Activated CD8-positive, alpha-beta memory T cell treated with anti-CD3 and anti-CD28 coated beads, Interleukin-2, amount 10 ng/mL, durations not matched to agents 7 days and 5 days (primary cell): ENCODE measurements at places on chromosomes 13 and 19.
A peak's percentile ranks its signal among the peaks of the same experiment; 100 is the strongest.

GRCh38 chr19:13057744-13058143, 44.9 kb downstream of the LYL1 start:
- H3K4me3 ChIP-seq = no peak overlapping the region
- peaks cover 8% of the 10 kb centered on the region for H3K4me1 ChIP-seq
- peaks cover 28% of the 10 kb centered on the region for H3K27me3 ChIP-seq
- no peaks in the 10 kb centered on the region for H3K36me3 ChIP-seq
- no peak for DNase-seq
- H3K27ac ChIP-seq = no peak overlapping the region

DNA sequence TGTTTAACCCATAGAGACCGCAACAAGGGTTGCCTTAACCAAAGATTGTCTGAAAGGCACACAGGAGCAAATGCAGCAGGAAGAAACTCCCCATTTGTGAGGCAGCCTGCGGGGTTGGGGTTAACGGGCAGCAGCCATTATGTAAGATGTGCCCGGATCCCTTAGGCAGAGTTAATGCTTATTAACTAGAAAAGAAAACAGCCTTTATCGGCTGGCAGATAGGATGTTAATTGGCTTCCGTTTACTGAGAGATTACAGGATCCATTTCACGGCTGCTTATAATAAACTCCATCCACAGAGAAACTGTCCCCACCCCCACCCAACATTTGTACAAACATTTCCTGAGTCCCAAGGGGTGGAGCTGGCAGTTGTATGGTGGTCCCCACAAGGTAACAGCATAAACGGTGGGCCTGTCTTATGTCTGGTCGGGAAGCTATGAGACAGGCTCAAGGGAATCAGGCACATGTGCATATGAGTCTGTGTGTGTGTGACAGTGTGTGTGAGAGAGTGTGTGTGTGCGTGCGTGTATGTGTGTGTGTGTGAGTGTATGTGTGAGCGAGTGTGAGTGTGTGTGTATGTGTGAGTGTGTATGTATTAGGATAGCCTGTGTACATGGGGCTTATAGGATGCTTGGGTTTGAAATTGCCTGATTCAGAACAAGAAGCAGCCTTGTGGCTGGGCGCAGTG, 10.5 kb downstream of the SLC25A42 start:
- H3K36me3 ChIP-seq = peaks cover 7% of the 10 kb centered on the region
- peaks cover 3% of the 10 kb centered on the region for H3K4me1 ChIP-seq
- no peak overlapping the region for H3K4me3 ChIP-seq
- no peaks in the 10 kb centered on the region for H3K27me3 ChIP-seq

GRCh38 chr19:49691243-49692146, 579 bp downstream of the CPT1C start:
- peaks cover 21% of the 10 kb centered on the region for H3K4me1 ChIP-seq
- H3K27me3 ChIP-seq = peaks cover 22% of the 10 kb centered on the region
- no peak for DNase-seq
- H3K27ac ChIP-seq = no peak overlapping the region
- H3K36me3 ChIP-seq = no peaks in the 10 kb centered on the region
- peak overlapping the region; percentile 48 for H3K4me3 ChIP-seq

DNA sequence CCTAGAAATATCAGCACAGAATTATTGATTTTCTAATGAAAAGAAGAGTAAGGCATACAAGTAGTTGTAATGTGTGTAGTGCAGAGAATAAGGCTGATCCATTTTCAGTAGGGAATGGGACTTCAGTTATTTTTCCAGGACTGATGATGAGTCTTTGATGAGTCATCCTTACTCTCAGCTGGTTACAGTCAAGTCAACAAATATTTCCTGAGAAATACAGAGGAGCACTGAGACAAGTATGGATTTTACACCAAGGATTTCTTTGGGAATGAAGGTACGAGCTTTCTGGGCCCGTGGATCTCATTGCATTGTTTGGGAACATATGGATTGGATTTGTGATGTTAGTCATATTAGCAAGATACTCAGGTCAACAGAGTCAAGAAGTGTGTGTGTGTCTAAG, 502.7 kb downstream of the FGF9 start:
- H3K36me3 ChIP-seq = no peaks in the 10 kb centered on the region
- no peak for DNase-seq
- H3K27me3 ChIP-seq = no peaks in the 10 kb centered on the region
- H3K27ac ChIP-seq = no peak overlapping the region
- no peaks in the 10 kb centered on the region for H3K4me1 ChIP-seq
- H3K4me3 ChIP-seq = no peak overlapping the region

GRCh38 chr19:31257426-31258130, 91.7 kb downstream of the TSHZ3 start:
- no peak overlapping the region for H3K4me3 ChIP-seq
- H3K27ac ChIP-seq = no peak overlapping the region
- H3K36me3 ChIP-seq = no peaks in the 10 kb centered on the region

- H3K27me3 ChIP-seq = peaks cover 4% of the 10 kb centered on the region
- H3K36me3 ChIP-seq = no peaks in the 10 kb centered on the region
- peak overlapping the region; percentile 90 for H3K27ac ChIP-seq
Observed at GRCh38 chr19:43463381-43464133, 1.9 kb downstream of the LYPD3 start.

DNA sequence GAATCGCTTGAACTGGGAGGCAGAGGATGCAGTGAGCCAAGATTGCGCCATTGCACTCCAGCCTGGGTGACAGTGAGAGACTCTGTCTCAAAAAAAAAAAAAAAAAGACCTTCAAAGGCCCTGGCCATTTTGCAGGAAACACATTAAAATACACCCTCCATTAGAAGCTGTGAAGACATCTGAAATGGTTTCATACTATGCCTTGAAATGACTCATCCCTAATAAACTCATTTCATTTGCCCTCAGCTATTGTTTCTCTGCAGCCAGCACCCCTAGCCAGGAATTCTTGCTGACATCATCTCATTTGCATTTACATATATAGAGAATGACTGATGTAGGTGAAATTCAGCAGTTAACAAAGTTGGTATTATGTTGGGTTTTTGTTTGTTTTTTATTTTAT, 8.7 kb downstream of the EML2 start:
- H3K27me3 ChIP-seq = no peaks in the 10 kb centered on the region
- no peak for DNase-seq
- H3K27ac ChIP-seq = no peak overlapping the region
- H3K4me3 ChIP-seq = no peak overlapping the region

DNA sequence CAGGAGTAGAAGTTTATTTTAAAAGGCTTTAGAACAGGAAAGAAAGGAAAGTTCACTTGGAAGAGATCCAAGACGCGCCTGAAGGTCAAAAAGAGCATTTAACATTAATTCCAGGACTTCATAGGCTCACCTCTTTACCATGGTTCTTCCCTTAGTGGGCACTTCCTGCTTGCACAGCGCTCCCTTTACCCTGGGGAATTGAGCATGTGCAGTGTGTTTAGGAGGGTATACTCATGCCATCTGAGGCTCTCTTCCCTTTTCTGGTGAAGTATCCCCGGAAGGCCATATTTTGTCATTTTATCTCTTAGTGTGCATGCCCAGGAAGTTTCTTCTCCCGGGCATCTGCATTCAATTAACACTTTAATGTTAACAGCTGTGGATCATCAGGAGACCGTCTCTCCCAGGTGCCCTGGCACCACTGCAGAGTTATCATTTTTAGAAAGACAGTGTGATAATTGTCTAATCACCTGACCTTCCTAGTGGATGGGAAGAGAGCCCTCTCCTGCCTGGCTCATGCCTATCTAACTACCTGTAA, 66.1 kb upstream of the ABCC4 start:
- no peak overlapping the region for H3K4me3 ChIP-seq
- no peak overlapping the region for H3K27ac ChIP-seq
- peaks cover 2% of the 10 kb centered on the region for H3K36me3 ChIP-seq
- peaks cover 4% of the 10 kb centered on the region for H3K27me3 ChIP-seq
- H3K4me1 ChIP-seq = no peaks in the 10 kb centered on the region
- DNase-seq = no peak

- no peak overlapping the region for H3K4me3 ChIP-seq
- no peaks in the 10 kb centered on the region for H3K27me3 ChIP-seq
- no peaks in the 10 kb centered on the region for H3K4me1 ChIP-seq
- H3K36me3 ChIP-seq = no peaks in the 10 kb centered on the region
- DNase-seq = no peak
Observed at GRCh38 chr19:18672606-18673337, 10.7 kb upstream of the CRTC1 start.

- H3K27ac ChIP-seq = peak overlapping the region; percentile 70
- H3K27me3 ChIP-seq = no peaks in the 10 kb centered on the region
- peaks cover 13% of the 10 kb centered on the region for H3K4me1 ChIP-seq
Observed at GRCh38 chr19:1247748-1248138, 640 bp upstream of the MIDN start.

GRCh38 chr13:29908416-29909080, 58.1 kb upstream of the UBL3 start:
- H3K4me1 ChIP-seq = peaks cover 22% of the 10 kb centered on the region
- no peak overlapping the region for H3K4me3 ChIP-seq
- H3K27ac ChIP-seq = no peak overlapping the region
- peaks cover 1% of the 10 kb centered on the region for H3K36me3 ChIP-seq
- H3K27me3 ChIP-seq = peaks cover 2% of the 10 kb centered on the region
- DNase-seq = no peak

- H3K27ac ChIP-seq = no peak overlapping the region
- H3K4me1 ChIP-seq = no peaks in the 10 kb centered on the region
- no peaks in the 10 kb centered on the region for H3K27me3 ChIP-seq
- no peak for DNase-seq
- H3K36me3 ChIP-seq = no peaks in the 10 kb centered on the region
- no peak overlapping the region for H3K4me3 ChIP-seq
Observed at GRCh38 chr13:71906448-71906847, 39.4 kb upstream of the DACH1 start.

DNA sequence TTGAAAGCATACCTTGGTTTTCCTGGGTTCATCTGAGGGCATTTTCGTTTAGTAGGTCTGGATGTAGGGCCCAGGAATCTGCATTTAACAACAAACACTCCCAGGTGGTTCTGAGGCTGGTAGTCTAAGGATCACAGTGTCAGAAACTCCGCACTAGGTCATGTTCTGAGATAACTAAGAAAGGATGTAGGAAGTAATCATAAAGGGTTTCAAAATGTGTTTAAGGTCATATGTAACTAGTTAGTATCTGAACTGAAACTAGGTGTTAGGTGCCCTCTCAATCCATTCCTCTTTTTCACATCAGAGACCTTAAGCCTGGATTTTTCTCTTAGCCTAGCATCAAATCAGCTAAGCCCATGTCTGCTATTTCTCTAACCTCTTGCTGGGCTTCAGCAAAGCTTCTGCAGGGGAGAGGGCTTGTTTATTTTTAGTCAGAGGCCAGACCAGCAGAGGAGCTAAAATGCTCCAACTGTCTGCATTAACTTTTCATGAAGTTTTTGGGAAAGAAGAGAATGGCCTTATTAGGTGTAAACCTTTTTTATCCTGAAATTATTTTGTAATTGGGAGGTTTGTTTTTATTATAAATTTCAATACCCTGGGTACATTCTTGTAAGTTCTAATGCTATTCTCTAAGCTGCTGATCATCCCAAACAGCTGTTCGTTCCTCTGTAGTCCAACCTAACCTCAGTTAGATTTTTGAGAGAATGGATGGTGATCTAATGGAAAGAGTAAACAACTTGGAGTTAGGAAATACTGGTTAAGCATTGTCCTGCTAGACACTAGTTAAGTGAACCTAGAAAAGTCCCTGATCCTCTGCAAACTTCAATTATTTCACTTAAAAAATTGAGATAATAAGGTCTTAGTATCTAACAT, 262.8 kb upstream of the RFC3 start:
- H3K27me3 ChIP-seq = no peaks in the 10 kb centered on the region
- H3K4me3 ChIP-seq = no peak overlapping the region
- peaks cover 11% of the 10 kb centered on the region for H3K4me1 ChIP-seq
- no peak overlapping the region for H3K27ac ChIP-seq
- no peak for DNase-seq
- peaks cover 5% of the 10 kb centered on the region for H3K36me3 ChIP-seq

DNA sequence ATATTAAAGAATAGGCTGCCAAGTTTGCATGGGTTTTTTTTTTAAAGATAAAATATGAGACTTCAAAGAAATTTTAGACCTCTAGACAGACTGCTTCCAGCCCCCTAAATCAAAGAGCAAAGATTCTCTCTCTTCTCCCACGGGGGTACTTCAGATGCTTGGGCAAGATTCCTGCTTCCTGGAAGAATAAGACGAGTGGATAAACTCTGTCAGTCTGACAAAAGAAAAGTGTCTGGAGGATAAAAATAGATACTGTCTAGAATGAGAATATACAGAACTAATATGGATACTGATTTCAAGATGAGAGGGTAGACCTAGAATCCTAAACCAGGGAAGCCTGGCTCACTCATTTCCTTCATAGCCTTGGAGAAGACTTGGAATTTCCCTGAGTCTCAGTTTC, 435.1 kb downstream of the FOXO1 start:
- H3K27ac ChIP-seq = no peak overlapping the region
- H3K27me3 ChIP-seq = no peaks in the 10 kb centered on the region
- H3K4me1 ChIP-seq = peaks cover 8% of the 10 kb centered on the region
- H3K4me3 ChIP-seq = no peak overlapping the region

DNA sequence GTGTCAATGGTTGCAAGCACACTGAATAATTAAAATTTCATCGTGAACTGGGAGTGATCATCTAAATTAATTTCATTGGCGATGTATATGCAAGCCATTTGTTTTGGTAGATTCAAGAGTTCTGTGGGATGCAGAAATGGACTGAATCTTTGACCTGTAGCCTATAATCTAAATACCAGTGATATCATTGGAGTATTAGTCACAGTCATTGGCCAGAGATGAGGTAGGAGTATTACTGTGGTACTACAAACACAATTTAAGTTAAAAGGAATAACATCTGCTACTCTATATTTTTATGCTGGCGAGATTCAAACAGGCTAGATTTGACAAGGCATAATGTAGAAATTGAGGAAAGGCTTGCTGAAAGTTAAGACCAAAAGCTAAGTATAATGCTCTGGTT, 14.0 kb downstream of the FRY start:
- no peak for DNase-seq
- H3K27me3 ChIP-seq = peaks cover 6% of the 10 kb centered on the region
- H3K4me1 ChIP-seq = peaks cover 8% of the 10 kb centered on the region
- no peaks in the 10 kb centered on the region for H3K36me3 ChIP-seq
- H3K4me3 ChIP-seq = no peak overlapping the region
- H3K27ac ChIP-seq = no peak overlapping the region

DNA sequence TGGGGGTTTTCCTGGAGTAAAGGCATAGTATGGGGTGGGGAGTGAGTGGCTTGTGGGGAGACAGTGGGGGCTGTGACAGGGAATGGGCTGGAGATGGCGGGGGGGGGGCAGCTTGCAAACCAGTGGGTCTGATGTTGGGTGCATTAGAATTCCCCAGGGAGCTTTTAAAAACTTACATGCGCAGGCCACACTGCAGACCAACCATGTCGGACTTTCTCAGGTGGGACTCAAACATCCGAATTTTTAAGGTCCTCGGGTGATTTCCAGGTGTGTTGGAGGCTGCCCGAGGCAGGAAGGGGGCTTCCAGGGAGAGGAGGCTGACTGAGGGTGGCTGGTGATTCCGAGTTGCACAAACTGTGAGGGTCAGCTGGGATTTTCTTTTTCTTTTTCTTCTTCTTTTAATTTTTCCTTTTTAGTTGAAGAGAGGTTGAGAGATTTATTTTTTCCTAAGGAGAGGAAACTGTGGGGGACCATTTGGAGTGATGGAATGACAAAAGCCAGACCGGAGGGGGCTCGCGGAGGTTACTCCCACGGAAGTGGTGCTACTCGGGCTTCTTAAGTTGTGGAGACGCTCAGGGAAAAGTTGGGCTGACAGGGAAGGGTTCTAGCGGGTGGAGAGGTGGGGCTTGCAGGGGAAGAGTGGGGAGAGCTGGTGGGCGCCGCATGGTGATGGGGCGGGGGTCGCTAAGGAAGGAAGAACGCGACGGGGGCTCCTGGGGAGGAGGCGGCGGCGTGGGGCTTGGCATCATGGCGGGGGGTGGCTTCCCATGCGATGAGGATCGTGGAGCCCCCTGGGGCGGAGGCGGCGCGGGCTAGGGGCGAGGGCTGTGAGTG, 997 bp upstream of the CACNG8 start:
- H3K4me3 ChIP-seq = no peak overlapping the region
- no peak for DNase-seq
- H3K27me3 ChIP-seq = peaks cover 72% of the 10 kb centered on the region
